ENCODE measurements at places on chromosomes 6 and 20. TPM values are rescaled to one million over a fixed set of nuclear protein-coding genes. Genes with fewer than 3 reads are reported as not detected.

The MAS1 gene
- under 0.01 TPM for total RNA-seq

The CRISP2 gene
- total RNA-seq: 0.28 TPM

The DEFB132 gene
- total RNA-seq: 0.08 TPM

The RFX6 gene
- not detected for total RNA-seq

The FOXQ1 gene
- total RNA-seq: 1.1 TPM

The IL17A gene
- total RNA-seq: not detected

The CDSN gene
- not detected for total RNA-seq

The NOX3 gene
- not detected for total RNA-seq

All from liver (tissue), 10 donors.